ENCODE measurements at places on chromosomes 12 and 14.

DNA sequence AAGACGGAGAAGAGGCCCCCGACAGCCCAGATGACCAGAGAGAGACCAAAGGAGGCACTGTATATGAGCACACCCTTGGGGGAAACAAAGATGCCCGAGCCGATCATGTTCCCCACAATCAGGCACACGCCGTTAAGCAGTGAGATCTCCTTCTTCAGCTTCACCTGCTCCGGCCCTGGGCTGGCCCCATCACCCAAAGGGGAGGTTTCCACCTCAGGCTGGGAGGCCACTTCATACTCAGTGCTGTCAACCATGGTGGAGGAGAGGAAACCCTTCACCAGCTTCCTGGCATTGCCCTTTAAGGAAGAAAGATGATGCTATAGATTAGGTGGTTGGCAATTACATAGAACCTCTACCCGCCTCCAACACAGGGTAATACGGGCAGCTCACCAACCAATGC is 2.1 kb downstream of the SLC7A7 start:
- DNase-seq: no peak

GRCh38 chr14:71228711-71229110 is 321.5 kb downstream of the PCNX1 start:
- no peak for DNase-seq

DNA sequence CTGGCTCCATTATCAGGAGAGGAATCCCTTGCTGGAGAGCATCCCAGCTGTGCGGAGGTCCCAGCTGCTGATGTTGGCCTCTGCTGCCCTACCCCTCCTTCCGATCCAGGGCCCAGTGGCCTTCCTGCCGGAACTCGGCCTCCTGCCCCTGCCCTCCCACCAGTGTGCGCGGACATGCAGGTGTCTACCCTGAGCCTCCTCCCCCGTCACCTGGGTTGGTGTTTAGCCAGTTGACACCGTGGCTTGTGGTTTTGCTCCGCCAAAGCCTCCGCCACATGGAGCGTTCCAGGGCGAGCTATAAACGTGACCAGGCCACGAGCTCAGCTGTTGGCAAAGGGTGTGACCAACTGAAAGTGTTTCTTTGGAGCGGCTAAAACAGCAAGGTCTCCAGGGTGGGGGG is 1104.3 kb downstream of the BCL11B start:
- no peak for DNase-seq

DNA sequence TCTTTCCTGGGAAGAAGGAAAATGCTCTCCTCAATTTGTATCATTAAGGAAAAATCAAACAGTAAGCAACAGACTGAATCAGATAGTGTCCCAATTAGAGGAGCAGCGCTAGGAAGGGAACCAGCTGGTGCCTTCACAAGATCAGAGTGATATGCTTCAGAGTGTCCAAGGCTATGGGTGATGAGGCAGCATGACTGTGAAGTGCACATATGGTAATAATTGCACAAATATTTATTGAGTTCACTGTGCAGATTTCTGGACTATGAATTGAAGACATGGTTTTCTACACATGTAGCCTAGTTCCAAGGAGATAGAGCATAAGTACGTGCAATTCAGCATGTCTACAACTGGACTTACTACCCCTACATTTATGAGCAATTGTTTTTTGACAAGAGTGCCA is 78.8 kb upstream of the EVL start:
- DNase-seq: no peak

GRCh38 chr12:77392467-77393088 is 327.2 kb upstream of the E2F7 start:
- no peak for DNase-seq

GRCh38 chr12:98402091-98402490 is 113.3 kb upstream of the TMPO start:
- DNase-seq: no peak

- DNase-seq: no peak
Observed at GRCh38 chr14:39739796-39740195, 307.6 kb upstream of the FBXO33 start.

- no peak for DNase-seq
Observed at GRCh38 chr14:93348292-93348691, 1.3 kb downstream of the COX8C start.

GRCh38 chr12:58766513-58766870 is 153.8 kb downstream of the LRIG3 start:
- no peak for DNase-seq

All from stimulated activated CD4-positive, alpha-beta T cell treated with anti-CD3 and anti-CD28 coated beads, Interleukin-1b, Interleukin-23, amount 100 ng/mL, for 48 hours (primary cell).